Aorta (tissue), 5 donors: ENCODE measurements at places on chromosomes 11 and 22.

GRCh38 chr11:95372097-95372656 lies 141.2 kb upstream of the SESN3 start:
- no peaks in the 10 kb centered on the region for H3K36me3 ChIP-seq
- H3K4me3 ChIP-seq: no peak overlapping the region

DNA sequence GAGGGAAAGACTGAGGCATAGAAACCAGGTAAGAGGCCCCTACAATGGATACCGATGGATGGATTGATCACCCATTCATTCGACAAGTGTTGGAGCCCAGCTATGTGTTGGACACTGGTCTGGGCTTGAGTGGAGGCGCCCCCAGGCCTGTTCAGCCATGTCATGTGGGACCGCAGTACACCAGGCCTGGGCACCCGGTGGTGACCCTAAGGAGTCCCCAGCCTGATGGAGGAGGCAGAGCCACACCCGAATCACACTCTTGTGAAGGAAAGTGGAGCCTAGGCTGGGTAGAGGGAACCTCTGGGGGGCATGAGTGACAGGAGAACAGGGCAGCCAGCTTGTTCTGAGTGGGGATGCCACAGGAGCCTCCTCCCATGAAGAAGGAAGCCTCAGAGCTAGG lies 10.2 kb downstream of the CACNA1I start:
- H3K36me3 ChIP-seq: no peaks in the 10 kb centered on the region
- no peaks in the 10 kb centered on the region for H3K27me3 ChIP-seq
- H3K4me1 ChIP-seq: no peaks in the 10 kb centered on the region
- H3K27ac ChIP-seq: no peak overlapping the region
- no peak for DNase-seq
- H3K4me3 ChIP-seq: no peak overlapping the region

GRCh38 chr11:112614605-112615004 lies 346.6 kb upstream of the NCAM1 start:
- H3K36me3 ChIP-seq: no peaks in the 10 kb centered on the region
- no peaks in the 10 kb centered on the region for H3K27me3 ChIP-seq
- H3K4me1 ChIP-seq: no peaks in the 10 kb centered on the region
- DNase-seq: no peak
- no peak overlapping the region for H3K4me3 ChIP-seq

DNA sequence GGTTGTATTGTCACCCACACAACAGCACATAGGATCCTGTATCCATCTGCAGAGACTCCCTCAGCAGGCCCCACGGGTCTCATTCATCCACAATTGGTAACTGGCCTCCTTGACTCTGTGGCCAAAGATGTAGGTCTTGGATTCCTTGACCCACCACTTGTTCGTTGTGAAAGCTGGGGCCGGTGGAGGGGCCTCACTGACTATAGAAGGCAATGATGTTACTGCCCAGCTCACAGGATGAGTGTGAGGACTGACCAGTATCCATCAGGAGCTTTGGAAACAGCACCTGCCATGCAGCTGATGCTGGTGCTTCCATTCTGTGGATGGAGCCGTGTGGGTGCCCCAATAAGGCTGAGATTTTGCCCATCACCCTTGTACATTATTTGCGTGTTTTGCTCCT lies 615.7 kb downstream of the BRD1 start:
- DNase-seq: no peak
- H3K36me3 ChIP-seq: no peaks in the 10 kb centered on the region
- no peak overlapping the region for H3K4me3 ChIP-seq
- no peaks in the 10 kb centered on the region for H3K4me1 ChIP-seq

DNA sequence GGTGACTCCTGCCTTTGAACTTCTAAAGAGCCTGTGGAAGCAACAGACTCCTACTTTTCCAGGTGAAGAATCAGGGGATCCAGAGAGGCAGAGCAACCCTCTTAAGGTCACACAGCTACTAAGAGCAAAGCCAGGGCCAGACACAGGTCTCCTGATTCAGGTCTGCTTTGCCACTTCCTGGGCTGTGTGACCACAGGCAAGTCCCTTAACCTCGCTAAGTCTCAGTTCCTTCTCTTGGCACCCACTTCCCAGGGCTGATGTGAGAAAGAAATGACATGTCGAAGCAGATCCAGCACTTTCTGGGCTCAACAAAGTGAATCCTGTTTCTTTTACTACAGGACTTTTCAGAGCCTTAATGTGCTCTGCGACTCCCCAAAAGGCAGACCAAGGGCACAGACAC lies 30.2 kb downstream of the UQCR10 start:
- no peaks in the 10 kb centered on the region for H3K4me1 ChIP-seq
- peak; percentile 60 for DNase-seq
- no peak overlapping the region for H3K27ac ChIP-seq
- peaks cover 11% of the 10 kb centered on the region for H3K36me3 ChIP-seq
- H3K27me3 ChIP-seq: no peaks in the 10 kb centered on the region

GRCh38 chr11:64605244-64605560 lies 14.2 kb downstream of the SLC22A12 start:
- H3K27ac ChIP-seq: no peak overlapping the region
- H3K4me1 ChIP-seq: no peaks in the 10 kb centered on the region
- no peak for DNase-seq

GRCh38 chr11:70913715-70914231 lies 338.6 kb downstream of the SHANK2 start:
- H3K27ac ChIP-seq: no peak overlapping the region
- no peak for DNase-seq
- H3K27me3 ChIP-seq: no peaks in the 10 kb centered on the region
- no peaks in the 10 kb centered on the region for H3K4me1 ChIP-seq

DNA sequence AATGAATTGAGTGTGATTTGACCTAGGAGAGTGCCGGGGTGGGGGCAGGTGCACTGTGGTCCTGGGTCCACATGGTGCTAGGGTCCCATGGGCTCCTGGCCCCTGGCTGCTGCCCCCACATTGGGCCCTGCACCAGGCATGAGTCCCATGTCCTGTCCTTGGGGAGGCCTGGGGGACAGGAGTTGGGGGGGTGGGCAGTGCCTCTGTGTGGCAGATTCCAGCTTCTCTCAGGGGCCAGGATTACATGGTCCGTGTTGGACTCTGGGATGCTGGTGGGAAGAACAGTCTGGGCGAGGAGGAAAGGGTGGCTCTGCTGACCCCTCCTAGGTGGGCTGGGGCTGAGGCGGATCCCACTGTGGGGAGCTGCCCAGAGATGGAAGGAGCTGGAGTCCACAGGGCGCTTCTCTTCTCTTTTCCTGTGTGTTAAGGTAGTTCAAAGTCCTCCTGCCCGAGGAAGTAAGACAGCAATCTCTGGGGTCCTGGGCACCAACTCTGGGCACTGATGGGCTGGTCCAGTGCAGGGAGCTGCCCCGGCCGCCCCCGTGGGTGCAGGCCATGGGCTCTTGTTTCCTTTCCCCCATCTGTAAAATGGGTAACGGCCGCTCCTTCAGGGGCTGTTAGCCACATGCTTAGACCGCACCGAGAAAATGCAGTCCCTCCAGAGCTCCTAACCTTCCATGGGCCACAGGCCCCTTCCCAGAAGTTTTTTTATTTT lies 19.8 kb downstream of the KCNQ1 start:
- H3K4me3 ChIP-seq: no peak overlapping the region
- H3K4me1 ChIP-seq: no peaks in the 10 kb centered on the region
- H3K27me3 ChIP-seq: no peaks in the 10 kb centered on the region
- no peak for DNase-seq
- no peaks in the 10 kb centered on the region for H3K36me3 ChIP-seq
- H3K27ac ChIP-seq: no peak overlapping the region

- no peak for DNase-seq
- H3K27ac ChIP-seq: no peak overlapping the region
- no peaks in the 10 kb centered on the region for H3K36me3 ChIP-seq
- peaks cover 4% of the 10 kb centered on the region for H3K4me1 ChIP-seq
- H3K4me3 ChIP-seq: no peak overlapping the region
Measured at GRCh38 chr11:101775033-101775432, 139.8 kb upstream of the CEP126 start.

- no peak overlapping the region for H3K27ac ChIP-seq
- H3K4me3 ChIP-seq: no peak overlapping the region
- H3K27me3 ChIP-seq: no peaks in the 10 kb centered on the region
- H3K36me3 ChIP-seq: no peaks in the 10 kb centered on the region
Measured at GRCh38 chr22:31969789-31970489, 25.6 kb downstream of the YWHAH start.

GRCh38 chr11:19173004-19173689 lies 28.6 kb downstream of the CSRP3 start:
- DNase-seq: no peak
- H3K27me3 ChIP-seq: no peaks in the 10 kb centered on the region
- no peaks in the 10 kb centered on the region for H3K4me1 ChIP-seq
- H3K27ac ChIP-seq: no peak overlapping the region
- no peak overlapping the region for H3K4me3 ChIP-seq
- H3K36me3 ChIP-seq: peaks cover 10% of the 10 kb centered on the region

GRCh38 chr22:28917747-28918549 lies 34.6 kb downstream of the ZNRF3 start:
- no peak for DNase-seq

GRCh38 chr11:78032090-78032489 lies 9.0 kb upstream of the KCTD14 start:
- no peaks in the 10 kb centered on the region for H3K27me3 ChIP-seq
- no peak overlapping the region for H3K27ac ChIP-seq
- H3K4me1 ChIP-seq: no peaks in the 10 kb centered on the region
- no peaks in the 10 kb centered on the region for H3K36me3 ChIP-seq

- no peaks in the 10 kb centered on the region for H3K27me3 ChIP-seq
- no peaks in the 10 kb centered on the region for H3K36me3 ChIP-seq
- H3K4me3 ChIP-seq: no peak overlapping the region
- no peak for DNase-seq
Measured at GRCh38 chr11:32888805-32889204, 3.8 kb upstream of the QSER1 start.

GRCh38 chr11:68904248-68904847 lies 657 bp downstream of the IGHMBP2 start:
- peaks cover 5% of the 10 kb centered on the region for H3K36me3 ChIP-seq
- no peaks in the 10 kb centered on the region for H3K27me3 ChIP-seq
- no peaks in the 10 kb centered on the region for H3K4me1 ChIP-seq

DNA sequence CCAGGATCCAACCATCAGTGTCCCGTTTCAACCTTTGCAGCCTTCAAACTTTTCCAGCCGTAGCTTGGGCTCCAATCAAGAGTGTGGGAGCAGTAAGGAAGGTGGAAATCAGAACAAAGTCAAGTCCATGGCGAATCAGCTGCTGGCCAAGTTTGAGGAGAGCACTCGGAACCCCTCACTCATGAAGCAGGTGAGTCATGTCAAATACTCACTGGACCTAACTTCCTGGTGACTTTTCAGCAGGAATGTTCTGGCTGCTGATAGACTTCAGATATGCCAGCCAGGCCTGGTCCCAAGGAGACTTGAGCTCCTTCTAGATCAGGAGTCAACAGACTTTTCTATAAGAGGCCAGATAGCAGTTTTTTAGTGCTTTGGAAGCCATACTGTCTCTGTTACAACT lies 129.0 kb downstream of the MICAL2 start:
- H3K4me3 ChIP-seq: no peak overlapping the region
- H3K4me1 ChIP-seq: peaks cover 3% of the 10 kb centered on the region
- no peak for DNase-seq
- no peaks in the 10 kb centered on the region for H3K27me3 ChIP-seq

DNA sequence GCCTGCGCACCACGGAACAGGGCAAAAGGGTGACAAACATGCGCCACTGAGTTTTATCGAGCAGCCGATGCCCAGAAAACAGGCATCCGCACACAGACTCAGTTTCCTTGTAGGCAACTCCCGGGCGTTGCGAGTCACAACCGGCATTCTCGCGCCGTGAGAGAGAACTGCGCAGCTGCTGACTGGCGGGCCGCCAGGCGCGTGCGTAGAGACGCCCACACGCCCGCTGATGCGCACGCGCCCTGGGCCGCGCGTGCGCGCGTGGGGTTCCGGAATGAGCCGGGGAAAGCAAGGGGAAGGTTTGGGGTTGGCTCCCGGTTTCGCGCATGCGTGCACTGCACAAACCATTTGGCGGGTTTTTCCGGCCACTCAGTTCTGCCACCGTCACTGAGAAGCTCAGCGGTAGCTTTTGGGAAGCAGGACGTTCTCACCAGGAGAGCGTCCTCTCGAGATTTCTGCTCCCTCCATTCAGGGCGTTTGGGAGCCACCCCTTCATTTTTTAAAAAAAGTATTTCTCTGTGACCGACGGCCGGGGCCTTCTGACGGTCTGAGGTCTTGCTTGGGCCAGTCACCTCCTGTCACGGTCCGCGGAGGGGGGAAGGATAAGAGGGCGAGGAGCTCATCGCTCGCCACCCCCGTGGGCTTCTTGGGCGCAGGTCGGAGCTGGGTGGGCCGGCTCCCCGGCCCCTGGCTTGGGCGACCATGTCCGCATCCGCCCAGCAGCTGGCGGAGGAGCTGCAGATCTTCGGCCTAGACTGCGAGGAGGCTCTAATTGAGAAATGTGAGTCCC lies at the start of gene POLA2:
TSS of gene POLA2 (plus strand) at position 372 of the 790 bp plus-strand sequence. CDS start at position 703, 331 bp downstream.
- H3K27ac ChIP-seq: no peak within 1 kb of the TSS
- H3K36me3 ChIP-seq: no peaks in the 10 kb centered on the region
- peaks cover 2% of the 10 kb centered on the region for H3K4me1 ChIP-seq
- peak within 1 kb of the TSS; percentile 54 for H3K4me3 ChIP-seq
- DNase-seq: peak; percentile 97
- H3K27me3 ChIP-seq: no peaks in the 10 kb centered on the region

DNA sequence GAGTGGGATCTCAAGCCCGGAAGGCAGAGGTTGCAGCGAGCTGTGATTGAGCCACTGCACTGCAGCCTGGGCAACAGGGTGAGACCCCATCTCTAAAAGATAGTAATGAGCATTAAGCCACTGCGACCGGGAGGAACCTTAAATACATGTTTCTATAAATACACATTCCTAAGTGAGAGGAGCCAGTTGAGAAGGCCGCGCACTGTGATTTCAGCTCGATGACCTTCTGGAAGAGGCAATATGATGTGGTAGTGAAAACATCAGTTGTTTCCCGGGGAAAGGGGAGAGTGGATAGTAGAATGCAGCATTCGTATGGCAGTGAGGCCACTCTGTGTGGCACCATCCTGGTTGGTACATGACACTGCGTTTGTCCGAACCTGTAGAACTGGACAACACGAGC lies 18.0 kb downstream of the PTDSS2 start:
- no peak for DNase-seq
- no peak overlapping the region for H3K4me3 ChIP-seq
- no peaks in the 10 kb centered on the region for H3K27me3 ChIP-seq

- no peaks in the 10 kb centered on the region for H3K27me3 ChIP-seq
- no peak overlapping the region for H3K27ac ChIP-seq
- H3K36me3 ChIP-seq: no peaks in the 10 kb centered on the region
- H3K4me3 ChIP-seq: no peak overlapping the region
Measured at GRCh38 chr11:70654016-70654415, 255.7 kb downstream of the CTTN start.

DNA sequence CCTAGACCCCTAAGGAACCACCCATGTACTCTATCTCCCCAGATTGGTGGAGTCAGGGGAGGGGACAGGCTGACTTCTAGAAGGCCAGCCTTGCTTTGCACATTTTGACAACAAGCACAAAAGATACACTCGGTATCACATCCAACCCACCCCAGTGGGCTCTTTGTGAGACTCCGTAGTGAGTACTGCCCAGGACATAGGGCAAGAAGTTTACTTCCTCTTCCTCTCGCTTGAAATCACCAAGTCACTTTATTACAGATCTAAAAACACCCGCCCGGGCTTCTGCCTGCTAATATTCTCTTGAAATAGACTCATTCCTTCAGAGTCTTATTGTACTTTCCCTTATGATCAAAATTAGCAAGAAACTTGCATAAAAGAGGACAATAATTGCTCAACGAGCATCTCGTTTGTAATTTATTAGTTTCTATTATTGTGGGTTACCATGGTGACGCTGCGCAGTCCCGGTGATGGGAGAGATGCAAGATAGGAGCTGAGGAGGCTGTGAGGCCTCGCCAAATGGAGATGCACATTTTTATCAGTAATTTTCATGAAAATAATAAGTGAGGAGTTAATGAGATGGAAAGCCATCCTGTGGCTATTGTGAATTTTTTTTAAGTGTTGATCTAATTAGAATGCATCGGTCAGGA lies 96.9 kb downstream of the FEZ1 start:
- H3K4me3 ChIP-seq: no peak overlapping the region
- H3K27me3 ChIP-seq: no peaks in the 10 kb centered on the region
- DNase-seq: peak; percentile 35
- H3K4me1 ChIP-seq: no peaks in the 10 kb centered on the region
